Liver (tissue), 10 donors: ENCODE measurements at places on chromosomes 16 and 17. TPM values are rescaled to one million over a fixed set of nuclear protein-coding genes. Genes with fewer than 3 reads are reported as not detected.

The CMTM2 gene
- total RNA-seq, result 1.1 TPM

The SLC25A19 gene
- 9.5 TPM for total RNA-seq

The CHRNE gene
- total RNA-seq, result 0.19 TPM

The RUSF1 gene
- total RNA-seq, result 47.3 TPM

DNA sequence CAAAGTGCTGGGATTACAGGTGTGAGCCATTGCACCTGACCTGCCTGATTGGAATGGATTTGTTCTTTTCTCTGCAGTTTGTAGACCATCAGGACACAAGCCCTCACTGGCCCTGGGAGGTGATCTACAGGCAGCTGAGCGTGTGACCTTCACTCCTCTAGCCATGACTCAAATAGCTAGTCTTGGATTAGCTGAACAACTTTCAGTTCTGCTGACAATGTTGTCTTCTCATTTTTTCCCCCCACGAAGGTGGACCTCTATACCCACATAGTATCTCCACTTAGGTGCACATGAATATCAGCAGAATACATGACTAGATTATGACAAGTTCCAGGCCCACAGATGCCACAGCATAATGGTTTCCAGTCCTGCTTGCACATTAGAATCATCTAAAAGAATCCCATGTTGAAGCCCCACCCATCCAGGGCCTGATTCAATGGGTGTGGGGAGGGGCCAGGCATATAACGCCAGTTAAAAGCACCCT, 36.8 kb downstream of the HS3ST3B1 start:
- DNase-seq, result no peak

DNA sequence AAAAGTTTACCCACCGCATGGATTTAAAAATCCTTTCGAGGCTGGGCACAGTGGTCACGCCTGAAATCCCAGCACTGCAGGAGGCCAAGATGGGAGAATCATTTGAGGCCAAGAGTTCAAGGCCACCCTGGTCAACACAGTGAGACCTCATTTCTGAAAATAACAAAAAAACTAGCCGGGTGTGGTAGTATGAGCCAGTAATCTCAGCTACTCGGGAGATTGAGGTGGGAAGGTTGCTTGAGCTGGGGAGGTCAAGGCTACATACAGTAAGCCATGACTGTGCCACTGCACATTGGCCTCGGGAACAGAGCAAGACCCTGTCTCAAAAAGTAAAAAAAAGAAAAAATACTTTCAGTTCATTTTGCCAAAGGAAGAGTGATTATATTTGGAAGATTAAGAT, 12.7 kb downstream of the GNA13 start:
- DNase-seq, result no peak

DNA sequence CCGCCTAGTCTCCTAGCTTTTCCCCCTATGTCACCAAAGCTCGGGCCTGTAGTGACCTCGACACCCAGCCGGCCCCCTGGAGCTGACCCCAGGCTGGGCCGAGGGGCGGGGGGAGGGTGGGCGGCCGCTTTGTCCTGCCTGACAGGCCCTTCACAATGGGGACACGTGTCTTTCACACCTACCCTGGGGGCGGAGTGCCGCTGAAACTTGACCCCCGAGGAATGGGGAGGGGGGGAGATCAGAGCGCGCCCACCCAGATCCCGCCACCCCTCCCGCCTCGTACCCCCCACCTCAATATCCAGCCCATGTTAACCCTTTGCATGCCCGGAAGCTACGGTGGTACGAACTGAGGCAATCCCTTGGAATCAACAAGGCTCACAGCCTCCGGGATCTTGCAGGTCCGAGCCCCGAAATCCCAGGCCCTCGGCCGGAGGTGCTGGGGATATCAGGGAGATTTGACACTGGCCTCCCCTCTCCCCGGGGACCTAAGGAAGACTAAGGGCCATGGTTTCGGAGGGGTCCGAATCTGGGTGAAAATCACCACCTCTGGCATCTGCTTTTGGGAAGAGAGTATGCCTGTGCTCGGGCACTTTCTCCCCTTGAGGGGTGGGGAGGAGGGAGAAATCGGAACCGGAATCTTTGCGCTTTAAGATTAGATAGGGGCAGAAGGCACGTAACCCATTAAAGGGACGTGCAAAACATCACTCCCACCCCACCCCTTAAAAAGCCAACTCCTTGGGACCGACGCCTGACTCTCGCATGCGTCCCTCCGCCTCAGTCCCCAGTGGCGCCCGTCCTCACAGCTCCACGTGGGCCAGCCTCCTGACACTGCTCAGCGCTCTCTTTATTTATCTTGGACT, 2.6 kb downstream of the NOG start:
- DNase-seq, result no peak

- no peak for DNase-seq
Measured at GRCh38 chr16:88781140-88782077, 3.6 kb downstream of the PIEZO1 start.

DNA sequence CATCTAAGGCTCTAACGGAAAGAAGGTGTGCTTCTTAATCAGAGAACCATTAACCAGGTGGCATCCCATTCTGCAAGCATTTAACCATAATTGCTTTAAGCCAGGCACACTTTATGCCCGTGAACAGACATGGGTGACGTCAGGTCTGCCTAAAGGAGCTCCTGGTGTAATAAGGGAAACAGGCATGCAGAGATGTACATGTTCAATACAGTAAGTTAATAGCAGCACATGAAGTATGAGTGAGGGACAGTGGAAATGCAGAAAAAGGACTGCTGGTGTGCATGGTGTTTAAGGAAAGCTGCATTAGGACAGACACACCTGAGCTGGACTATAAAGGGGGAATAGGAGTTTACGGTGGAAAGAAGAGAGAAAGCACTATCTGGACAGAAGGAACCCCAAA, 18.6 kb downstream of the DYNLRB2 start:
- no peak for DNase-seq

DNA sequence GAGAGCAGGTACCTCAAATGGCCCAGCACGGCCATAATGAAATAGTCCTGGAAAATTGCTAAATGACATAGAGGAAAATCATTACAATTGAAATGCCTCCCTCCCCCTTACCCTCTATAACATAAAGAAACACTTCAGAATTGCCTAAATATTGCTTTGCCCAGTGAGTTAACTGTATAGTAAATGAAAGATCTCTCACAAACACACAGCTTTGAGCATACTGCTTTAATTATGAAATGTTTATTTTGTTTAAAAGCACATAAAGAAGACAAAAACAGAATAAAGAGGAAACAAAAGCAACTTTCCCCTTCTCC, 9.3 kb upstream of the ADAMTS18 start:
- no peak for DNase-seq

- DNase-seq, result no peak
Measured at GRCh38 chr17:48767263-48767774, 38.8 kb upstream of the HOXB13 start.

DNA sequence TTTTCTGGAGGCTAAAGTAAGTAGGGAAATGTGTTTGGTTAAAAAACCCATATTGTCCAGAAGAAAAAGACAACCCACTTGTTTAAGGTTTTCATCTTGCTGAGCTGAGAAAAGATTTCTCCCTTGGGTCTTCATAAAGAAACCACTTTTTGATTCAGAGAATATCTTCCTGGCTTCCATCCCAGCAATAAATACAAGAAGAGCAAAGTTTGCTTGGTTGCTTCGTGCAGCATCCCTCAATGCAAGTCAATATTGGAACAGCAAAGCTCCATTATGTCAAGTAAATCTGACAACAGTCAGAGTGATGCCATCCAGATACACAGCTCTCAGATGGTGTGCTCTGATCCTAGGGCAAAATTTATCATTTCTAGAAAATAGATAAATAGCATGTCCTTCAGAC, 118.9 kb upstream of the PIRT start:
- DNase-seq, result no peak

DNA sequence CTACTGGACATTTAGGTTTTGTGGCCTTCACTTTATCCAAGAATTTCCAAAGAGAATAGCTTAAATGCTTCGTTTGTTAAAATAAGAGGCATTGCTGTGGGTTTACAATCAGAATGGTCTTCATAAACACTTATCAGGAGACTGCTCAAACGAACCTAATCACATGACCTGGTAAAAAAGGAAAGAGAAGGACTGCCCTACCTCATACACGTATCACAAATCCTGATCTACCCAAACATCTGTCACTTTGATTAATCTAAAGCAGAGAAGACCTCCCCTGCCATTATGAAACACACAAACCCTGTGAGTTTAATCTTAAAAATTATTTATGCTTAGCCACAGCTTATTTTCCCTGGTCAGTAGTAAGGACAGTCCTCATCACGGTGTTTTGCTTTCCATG, 76.6 kb downstream of the PARN start:
- DNase-seq, result no peak
